Stimulated activated CD4-positive, alpha-beta T cell treated with anti-CD3 and anti-CD28 coated beads, Interleukin-4, amount 100 ng/mL, for 1 hour (primary cell): ENCODE measurements at places on chromosomes 16 and 17.
A peak's percentile ranks its signal among the peaks of the same experiment; 100 is the strongest.

DNA sequence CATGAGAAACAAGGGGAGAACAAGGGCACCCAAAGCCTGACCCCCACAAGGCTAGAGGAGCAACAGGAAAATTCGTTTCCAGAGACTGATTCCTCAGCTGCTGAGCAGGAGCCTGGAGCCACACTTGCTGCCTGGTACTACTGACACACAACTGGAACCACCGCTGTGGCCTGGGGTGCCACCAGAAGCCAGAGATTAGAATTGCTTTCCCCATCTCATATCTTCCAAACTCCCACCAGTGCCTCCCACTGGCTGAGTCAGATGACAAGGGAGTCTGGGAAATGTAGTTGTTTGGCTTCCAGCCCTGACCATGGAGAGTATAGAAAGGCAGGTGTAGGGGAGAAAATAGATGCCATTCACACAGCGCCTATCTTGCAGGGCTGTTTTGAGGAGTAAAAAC is 4.1 kb upstream of the TMEM11 start:
- DNase-seq, result peak; percentile 22

- no peak for DNase-seq
Observed at GRCh38 chr17:7403727-7403976, 245 bp downstream of the TMEM256 start.

- no peak for DNase-seq
Observed at GRCh38 chr16:27752241-27752640, 202.3 kb downstream of the KATNIP start.

DNA sequence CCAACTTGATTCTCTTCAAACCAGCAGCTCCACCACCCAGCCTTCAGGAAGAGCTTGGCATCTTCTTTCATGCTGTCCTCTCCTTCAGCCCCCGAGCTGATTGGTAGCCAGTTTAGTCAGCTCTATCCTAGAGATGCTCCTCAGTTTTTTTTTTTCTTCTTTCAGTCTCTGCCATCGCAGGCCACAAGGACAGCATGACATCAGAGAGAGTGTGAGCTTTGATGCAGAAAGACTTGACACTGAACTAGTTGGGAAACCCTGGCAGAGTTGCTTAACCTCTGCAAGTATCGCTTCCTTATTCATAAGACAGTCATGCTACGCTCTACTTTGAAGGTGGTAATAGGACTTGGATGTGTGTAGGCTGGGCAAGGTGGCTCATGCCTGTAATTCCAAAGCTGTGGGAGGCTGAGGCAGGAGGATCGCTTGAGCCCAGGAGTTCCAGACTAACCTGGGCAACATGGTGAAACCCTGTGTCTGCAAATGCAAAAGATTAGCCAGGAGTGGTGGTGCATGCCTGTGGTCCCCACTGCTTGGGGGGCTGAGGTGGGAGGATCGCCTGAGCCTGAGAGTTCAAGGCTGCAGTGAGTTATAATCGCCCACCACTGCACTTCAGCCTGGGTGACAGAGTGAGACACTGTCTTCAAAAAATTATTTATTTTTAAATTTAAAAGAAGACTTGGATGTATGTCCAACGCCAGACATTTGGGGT is 2.6 kb downstream of the CD300LB start:
- no peak for DNase-seq

- no peak for DNase-seq
Observed at GRCh38 chr16:85170066-85170491, 57.8 kb upstream of the CIBAR2 start.

DNA sequence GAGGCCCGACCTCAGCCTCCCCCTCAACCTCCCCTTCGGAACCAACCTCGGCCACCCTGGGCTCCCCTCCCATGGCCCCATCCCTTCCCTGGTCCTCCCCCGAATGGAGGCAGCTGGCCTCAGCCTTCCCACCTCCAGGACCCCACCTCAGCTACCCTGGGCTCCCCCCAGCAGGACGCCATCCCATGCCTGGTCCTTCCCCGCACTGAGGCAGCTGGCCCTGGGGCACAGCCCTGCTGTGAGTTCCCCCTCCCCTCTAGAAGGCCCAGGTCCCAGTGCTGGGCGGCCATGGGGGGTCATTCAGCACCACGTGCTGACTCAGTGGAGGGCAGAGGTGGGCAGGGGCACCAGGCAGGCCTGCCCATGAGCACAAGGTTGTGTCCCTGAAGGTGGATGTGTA is 28.9 kb upstream of the PVALEF start:
- DNase-seq, result no peak

DNA sequence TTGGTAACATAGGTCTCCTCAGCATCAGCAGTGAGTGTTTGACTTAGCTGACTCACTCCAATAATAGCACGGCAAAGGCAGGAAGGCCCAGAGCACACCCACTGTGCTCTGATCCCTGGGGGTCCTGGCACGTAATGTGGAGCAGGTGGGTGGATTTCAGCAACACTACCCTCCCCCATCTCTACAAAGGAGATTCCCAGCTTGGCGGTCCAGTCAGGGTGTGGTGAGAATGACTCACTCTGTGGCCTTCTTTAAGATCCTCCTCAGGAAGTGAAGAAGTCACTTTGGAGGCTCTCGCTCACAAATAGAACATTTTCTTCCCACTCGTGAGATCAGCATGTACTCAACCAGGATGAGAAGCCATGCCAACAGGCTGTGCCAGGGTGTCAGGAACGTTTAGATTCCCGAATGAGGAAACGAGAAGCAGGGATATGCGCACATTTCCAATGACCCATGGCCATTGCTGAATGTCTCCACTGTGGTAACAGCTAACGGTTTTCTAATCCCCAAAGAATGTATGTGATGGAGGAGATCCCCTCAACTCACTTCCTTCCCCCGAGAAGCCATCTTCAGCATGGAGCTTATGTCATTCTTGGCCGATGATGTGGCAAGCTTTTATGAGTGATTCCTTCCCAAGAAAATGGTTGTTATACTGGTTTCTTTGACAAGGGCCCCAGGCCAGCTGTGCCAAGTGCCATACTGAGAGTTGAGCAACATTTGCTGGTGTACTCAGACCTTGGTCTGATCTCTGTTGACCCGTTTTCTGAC is 365.2 kb downstream of the C16orf95 start:
- no peak for DNase-seq

DNA sequence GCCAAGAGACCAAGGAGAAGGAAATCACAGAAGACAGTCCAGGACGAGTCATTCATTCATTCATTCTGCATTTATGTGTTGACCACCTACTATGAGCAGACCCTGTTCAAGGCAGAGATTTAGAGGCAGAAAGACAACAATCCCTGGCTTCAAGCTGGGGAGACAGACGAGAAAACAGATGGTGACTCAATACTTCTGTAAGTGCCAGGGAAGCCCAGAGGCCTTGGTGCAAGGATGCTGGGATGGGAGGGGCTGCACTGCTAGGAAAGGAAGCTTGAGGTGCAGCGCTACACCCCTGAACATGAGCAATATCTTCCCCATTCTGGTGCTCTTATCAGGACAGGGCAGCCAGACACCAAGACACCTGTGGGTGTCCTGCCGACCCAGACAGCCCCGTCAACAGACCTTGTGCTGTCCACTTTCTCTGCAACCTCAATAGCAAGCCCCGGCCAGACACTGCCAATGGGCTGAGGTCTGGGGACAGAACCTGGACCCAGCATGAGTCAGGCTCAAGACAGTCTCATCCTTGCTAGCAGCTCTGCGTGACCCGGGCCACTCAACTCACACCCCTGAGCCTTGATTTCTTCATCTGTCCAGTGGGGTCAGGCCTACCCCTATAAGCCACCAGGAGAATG is 163.5 kb downstream of the COPRS start:
- no peak for DNase-seq

- DNase-seq, result no peak
Observed at GRCh38 chr17:30000755-30001257, 59.4 kb downstream of the EFCAB5 start.

- DNase-seq, result no peak
Observed at GRCh38 chr17:75316253-75316652, 27.0 kb upstream of the SLC25A19 start.

GRCh38 chr17:57458718-57459285 is 202.5 kb downstream of the MSI2 start:
- DNase-seq, result no peak

GRCh38 chr17:28788100-28788499 is 44.3 kb downstream of the TRAF4 start:
- no peak for DNase-seq

DNA sequence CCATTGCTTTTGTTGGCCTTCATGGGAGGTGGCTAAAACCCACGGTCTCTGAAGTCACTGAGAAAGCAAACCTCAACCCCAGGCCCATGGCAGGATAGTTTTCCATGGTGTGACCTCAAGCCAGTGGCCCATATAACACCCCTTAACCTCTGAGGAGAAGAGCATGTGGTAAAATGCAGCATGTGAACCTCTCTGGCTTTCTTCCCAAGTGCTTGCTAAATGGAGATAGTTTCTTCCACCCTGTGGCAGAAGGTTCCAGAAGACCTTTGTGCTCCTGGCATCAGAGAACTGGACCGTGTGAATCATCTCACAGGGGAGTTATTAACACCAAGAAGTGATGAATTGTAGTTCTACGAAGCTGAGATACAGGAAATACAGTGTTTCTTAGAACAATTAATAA is 47.3 kb downstream of the MYOCD start:
- DNase-seq, result no peak

DNA sequence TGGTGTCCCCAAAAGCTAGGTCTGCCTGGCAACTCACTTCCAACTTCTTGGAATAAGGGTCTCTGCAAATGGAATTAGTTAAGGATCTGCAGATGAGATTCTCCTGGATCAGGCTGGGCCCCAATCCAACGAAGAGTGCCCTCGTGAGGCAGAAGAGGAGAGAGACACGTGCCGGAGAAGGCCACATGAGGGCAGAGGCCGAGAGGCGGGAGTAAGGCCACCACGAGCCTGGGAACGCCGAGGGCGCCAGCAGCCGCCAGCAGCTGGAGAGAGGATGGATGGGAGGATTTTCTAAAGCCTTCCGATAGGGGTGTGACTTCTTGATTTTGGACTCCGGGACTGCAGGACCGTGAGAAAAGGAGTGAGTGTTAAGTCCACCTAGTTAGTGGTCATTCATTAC is 76.3 kb downstream of the JPH3 start:
- no peak for DNase-seq

DNA sequence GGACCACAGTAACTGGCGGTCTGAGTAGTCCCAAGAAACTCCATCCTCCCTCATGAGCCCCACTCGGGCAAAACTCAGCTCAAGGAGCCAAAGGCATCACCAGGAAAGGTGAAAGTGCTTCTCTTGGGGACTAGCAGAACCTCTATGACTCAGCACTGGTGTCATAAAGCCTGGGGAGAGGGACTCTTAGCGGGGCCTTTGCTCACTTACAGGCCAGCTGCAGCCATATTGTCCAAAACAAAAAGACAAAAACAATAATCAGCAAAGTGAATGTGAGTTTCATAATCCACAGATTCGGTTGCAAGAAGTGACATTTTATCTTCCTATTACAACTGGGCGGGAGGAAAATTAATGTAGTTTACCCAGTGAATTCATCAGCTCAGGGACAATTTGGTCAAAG is at the start of gene TEKT5:
Gene TEKT5, minus strand, starts transcription at position 101 of the 400 bp plus-strand sequence. Its CDS starts 57 bp downstream, at position 44.
- DNase-seq, result no peak

DNA sequence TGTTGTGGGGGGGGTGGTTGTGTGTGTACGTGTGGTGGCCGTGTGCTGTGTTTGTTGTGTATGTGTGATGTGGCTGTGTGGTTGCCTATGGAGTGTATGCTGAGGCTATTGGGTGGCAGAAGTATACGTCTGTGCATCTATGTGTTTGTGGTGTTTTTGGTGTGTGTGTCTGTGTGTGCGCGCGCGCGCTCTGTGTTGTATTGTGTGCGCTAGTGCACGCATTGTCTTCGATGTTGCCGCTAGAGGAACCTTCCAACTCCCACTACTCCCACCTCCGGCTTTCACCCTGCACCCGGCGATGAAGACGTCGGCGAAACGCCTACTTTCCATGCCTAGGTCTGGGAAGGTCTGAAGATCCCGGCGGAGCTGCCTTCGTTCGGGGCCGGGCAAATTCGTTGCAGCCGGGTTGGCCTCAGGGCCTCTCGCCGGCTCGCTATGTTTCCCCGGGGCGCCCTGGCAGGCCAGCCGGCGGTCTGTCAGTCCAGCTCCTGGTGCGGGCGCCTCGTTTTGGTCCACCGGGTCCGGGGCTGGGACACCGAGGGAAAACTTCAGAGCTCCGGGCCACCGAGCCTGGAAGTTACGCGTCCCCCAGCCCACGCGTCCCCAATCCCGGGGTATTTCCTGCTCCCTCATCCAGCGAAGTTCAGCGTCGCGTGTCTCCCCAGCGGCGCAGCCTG is 5.2 kb upstream of the DLX4 start:
- DNase-seq, result peak; percentile 4

DNA sequence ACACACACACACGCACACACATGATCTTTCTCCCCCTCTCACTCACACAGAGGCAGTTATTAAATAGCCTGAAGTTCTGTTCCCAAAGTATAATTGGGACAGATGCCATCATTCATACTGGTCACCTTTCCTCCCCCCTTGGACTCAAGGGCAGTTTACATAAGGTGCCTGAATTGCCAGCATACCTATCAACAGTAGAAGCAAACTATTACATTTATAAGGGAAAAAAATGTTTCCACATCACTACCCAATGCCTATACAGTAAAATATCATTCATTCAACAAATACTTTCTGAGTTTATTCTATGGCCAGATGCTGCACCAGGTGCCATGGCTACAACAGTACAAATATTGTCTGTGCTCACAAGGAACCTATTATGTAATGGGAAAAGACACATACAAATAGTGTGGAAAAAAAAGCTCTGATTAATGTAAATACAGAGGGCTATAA is 6.3 kb downstream of the CNTD1 start:
- DNase-seq, result no peak

DNA sequence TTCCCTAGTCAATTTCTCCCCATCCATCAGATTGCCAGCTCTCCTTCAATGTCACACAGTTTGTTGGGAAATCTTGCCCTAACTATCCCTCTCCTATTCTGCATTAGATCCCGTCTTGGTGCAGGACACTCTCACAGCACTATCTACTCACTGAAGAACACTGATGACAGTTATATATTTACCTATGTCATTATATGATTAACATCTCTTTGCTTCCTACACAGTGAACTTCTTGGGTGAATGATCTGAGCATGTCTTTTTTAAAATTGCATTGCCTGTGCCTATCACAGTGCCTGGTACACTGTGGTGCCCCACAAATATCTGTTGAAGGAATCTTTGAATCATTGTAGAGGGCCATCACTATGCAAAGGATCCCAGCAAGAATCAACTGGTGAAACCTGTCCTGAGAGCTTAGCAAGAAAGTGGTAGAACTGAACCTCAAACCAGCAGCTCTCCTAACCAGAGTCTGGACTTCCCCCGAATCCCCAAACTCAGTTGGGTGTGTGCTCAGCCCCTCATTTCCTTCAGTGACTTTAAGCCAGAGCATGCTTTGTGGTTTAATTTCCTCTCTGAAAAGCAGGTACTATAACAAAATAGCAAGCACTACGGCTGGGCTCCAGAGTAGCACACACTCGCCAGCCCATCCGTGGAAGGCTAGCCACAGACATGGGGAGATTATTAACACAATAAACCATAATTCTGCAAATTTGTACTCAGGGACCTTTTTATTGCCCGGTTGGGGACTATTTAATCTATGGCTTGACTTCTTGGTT is 680.7 kb upstream of the SALL1 start:
- DNase-seq, result no peak

DNA sequence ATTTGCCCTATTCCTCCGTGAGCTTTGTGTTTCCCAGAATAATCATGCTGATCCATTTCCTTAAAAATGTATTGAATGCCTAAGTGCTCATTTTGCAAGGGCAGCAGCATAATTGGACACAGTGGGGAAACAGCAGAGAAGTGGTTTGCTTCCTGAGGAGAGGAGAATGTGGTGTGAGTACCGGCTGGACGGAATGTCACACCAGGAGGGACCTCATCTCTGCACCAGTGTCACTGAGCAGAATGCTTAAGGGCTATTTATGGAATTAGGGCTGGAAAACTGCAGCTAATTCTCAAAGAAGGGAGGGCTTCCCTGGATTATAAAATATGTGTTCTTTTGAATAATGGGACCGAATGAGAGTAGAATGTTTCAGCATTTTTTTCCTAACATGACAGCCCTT is 1100.6 kb upstream of the RBFOX1 start:
- no peak for DNase-seq
